ENCODE measurements at places on chromosomes 7 and 10.

DNA sequence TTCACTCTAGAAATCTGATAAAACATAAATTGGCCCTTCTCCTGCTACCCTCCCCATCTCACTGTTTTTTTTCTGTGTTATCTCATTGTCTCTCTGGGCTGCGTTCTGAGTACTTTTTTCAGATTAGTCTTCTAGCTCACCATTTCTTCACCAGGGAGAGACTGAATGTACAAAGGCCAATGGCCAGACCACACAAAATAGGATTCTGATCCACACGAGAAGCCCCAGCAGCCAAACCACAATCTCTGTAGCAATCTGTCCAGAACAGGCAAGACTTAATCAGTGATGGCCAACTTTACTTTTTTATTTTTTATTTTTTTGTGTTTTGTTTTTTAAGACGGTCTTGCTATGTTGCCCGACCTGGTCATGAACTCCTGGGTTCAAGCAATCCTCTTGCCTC lies 55.9 kb upstream of the PAPSS2 start:
- peak; percentile 31 for DNase-seq

DNA sequence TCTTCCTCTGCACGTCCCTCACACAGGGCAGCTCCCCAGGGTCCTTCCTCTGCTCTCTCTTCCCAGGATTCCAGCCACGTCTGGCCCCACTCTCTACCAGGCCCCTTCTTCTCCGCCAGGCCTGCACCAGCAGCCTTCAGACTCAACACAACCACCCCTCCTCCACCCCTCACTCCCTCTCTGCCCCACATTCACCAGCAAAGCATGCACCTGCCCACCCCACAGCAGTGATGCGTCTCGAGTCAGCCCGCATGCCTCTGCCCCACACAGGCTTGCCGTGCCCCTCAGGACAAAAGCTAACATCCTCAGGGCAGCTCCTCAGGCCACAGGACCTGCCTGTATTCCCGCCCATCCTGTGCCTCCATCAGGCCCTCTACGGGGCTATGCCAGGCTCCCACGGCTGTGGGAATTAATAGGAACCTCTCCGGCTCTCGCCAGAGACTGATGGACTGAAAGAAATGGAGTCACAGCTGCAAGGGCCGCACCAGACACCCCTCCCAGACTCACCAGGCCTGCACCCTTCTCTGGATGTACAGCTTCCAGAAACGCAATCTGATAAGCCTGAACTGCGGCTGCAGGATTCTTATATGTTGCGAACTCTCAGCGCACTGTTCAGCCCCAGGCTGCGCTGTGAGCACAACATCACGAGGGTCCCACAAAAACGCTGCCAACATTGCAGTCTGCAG lies 100.1 kb downstream of the CYTH3 start:
- DNase-seq = peak; percentile 9

DNA sequence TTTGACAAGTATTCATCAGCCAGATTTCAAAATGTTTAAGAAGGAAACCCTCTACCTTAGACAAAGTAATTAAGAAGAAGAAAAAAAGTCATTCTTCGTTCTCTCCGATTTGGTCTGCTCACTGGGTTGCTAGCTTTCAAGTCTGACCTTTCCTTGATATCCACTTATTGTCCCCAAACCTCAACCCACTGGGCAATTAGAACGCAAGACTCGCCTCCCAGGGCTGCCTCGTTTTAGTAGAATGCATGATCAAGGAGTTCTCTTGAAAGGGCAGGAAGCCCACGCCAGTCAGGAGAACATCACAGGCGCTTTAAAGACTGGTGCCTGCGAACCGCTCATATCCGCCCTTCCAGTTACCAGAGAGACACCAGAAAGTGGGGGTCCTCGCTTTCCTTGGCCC lies 637.7 kb downstream of the PARD3 start:
- no peak for DNase-seq

DNA sequence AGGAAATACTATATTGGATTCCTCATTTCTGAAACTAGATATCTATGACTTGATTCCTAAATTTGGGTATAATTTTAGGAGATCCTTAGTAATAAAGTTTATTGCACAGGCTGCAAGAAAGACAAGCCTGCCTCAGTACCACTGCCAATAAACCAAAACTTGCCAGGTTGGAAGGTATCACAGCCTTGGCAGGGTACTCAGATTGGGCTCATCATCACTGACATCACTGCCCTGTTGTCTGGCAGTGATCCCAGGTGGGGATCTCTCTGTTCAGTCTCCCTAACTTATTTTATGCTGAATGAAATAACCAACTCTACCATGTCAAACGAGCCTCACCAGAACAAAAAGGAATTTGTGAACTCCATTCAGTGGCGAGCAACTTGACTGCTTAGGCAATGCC lies 18.8 kb downstream of the FIGNL1 start:
- DNase-seq = no peak

DNA sequence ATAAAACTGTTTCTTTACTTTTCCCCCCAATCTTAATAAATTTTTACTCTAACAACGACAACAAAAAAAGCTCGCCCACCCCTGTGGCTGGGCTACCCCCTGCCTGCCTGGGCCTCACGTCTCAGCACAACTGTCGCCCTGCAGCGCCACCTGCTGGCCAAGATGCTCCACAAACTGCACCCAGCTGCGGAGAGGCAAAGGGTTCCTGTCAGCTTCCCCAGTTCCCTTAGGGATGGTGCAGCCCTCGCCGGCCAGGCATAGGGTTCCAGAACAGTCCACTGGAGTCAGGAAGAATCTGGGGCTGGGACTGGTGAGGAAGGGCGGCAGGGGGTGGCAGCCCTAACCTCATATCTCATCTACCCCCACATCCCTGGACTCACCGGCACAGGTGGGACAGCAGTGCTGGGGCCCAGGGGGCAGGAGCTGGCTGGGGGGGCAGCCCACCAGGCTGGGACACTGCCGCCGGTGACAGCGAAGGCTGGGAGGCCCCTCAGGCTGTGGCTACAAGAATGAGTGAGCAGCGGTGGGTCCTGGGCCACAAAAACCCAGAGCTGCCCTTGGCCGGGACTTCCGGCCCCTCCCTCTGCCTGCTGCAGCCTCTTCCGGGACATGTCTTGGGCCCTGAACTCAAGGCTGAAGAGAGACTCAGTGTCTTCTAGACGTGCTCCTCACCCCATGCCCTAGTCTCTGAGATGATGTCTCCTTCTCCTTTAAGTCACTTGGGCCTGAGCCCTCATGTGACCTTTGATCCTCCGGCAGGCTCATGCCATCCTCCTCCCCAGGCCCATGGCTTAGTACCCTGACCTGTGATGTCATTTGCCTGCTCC lies 21.2 kb downstream of the ATP6V1F start:
- DNase-seq = peak; percentile 52

- DNase-seq = peak; percentile 83
These were observed 148.8 kb downstream of the NRBF2 start for GRCh38 chr10:63281967-63282366.

All from AG10803 (cell line).